ENCODE measurements at places on chromosomes 12 and 14.

DNA sequence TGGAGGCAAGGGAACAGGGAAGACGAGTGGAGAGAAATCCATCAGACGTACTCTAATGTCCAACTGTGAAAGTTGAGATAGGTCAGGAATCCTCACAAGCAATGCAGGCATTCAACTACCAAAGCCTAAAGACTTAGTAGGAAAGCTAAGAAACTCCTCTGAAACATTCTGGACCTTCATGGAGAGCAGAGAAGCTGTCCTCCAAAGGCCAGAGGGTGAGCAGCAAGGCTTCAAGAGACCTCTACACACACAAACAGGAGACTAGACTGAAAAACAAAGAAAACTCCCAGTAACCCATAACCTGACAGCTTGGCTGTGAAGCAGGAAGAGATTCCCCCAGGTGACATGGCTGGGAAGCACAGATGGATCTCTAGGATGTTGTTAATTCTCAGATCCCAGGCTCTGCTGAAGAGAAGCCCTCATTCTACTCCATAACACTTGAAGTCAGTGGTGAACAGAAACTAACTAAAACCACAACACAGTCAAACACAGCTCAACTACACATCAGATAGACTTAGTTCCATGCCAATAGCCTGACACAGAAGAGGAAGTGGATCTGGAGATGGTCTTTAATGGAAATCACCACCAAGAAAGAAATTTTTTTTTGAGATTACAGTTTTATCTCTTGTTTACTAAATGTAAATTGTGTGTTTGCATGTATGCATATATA lies 23.2 kb upstream of the LYZ start:
- DNase-seq: no peak

GRCh38 chr12:118748478-118749380 lies 232.6 kb upstream of the SRRM4 start:
- no peak for DNase-seq

DNA sequence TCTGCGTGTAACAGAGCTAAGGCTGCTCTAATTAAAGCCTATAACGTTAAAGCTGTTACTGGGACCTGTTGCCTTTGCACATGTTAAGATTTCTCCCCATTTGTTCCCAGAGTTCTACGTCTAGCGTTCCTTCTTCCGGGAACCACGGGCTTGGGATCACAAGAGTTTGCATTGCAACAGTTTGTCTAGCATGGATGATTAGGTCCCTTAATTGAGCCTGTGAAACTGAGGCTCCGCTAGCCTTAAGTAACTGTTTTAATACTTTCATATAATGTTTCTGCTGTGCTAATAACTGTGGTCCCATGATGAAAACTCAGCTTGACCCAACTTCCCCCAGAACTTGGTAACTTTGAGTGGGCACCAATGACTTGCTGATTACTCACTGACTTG lies 16.7 kb upstream of the LYZ start:
- no peak for DNase-seq

- DNase-seq: no peak
Observed at GRCh38 chr14:54309615-54310014, 87.2 kb upstream of the CDKN3 start.

DNA sequence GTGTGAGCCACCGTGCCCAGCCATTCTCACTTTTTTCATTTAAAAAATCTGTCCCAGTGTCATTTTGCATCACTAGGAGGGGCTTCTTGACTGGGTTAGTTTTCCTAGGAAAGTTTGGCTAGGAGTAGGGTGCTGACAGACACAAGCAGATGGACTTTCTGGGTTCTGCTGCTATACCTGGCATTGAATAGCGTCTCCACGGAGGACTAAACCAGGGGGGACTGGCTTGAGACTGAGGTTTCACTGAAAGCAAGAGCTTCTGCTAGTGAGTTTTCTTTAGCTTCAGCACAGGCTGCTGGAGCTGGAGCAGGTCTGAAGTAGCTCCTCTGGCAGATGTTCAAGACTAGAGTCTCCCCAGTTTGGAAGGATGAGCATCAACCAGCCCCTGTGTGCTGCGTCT lies 1.4 kb downstream of the SLC10A1 start:
- no peak for DNase-seq

DNA sequence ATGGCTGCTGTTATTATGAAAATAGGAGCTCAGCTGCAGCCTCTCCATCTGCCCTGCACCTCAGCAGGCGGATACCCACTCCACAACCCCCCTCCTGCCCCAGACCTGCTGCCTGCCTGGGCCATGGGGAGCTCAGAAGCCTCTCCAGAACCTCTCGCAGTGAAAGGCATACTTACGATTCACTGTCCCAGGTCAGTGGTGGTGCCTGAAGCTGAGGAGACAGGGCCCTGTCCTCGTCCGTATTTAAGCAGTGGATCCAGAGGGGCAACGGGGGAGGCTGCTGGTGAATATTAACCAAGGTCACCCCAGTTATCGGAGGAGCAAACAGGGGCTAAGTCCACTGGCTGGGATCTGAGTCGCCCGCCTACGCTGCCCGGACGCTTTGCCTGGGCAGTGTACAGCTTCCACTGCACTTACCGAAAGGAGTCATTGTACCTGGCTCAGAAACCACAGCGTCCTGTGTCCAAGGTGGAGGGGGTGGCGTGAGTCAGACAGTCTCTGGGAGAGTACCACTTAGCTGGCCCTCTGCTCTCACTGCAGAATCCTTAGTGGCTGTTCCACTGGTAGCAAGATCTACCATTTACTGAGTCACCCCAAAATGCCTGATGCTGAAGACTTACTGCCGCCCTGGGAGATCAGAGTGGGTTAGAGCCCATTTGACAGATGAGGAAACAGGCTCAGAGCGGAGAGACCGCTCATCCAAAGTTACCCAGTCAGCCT lies at the start of gene SERPINA1:
SERPINA1 (minus strand) TSS at position 219 of the 720 bp plus-strand sequence. CDS start 5,365 bp downstream, outside the sequence.
- no peak for DNase-seq

DNA sequence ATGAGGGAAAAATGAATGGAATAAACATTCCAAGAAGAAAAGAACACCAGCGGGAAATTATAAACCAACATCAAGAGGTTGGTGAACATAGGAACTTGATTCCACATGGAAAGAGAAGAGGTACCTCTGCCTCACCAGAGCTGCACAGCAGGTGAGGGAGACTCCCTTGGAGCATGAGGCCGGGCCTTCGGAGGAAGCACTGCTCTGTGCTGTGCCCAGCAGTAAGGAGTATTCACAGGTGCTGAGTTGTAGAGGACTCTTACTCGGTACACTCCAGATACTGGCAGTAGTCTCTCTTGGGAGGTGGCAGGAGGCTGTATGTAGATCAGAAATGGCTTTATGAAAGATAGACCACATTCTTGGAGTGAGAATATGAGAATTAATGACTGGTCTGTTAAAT lies 76.0 kb downstream of the NPAS3 start:
- no peak for DNase-seq

GRCh38 chr12:70553391-70553859 lies 83.8 kb downstream of the PTPRB start:
- DNase-seq: no peak

DNA sequence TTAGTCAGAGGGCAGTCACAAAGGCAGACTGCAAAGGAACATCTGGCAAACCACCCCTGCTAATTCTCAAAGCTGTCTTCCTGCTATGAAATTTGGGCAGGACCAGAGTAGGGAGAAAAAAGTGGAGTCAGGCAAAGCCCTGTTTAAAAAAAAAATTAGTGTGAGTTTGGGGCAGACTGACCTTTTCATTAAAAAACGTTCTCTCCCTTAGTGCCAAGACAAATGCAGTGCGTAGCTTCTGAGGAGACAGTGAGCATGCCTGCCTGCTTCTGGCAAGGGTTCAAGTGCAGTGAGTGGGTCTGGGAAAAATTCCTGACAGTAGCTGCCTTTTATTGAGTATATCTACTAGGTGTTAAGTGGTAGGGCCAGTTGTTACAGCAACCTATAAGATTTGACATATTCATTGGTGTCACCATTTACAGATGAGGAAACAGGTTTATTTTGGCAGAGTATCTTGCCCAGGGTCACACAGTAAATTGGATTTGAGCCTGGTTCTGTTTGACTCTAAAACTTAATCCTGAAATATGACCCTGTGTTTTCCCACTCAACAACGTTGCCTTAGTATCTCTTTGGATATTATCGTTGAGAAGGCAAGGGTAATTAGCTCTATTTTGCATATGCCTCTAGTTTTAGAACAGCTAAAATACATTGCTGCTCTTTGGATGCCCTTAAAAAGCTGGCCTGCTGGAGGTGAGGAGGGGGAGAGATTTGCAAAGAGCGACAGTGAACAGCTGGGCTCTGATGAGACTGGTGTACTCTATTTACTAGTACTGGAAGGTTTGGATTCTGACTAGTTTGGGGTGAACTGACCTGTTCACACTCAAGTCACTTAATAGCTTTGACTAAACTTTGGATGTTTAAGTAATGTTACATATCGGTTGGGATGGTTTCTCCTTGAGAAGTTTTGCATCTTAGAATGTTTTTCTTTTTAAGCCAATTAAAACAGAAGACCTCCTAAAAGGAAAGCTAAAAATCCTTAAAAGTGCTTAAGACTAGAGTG lies 72.8 kb downstream of the PAPOLA start:
- no peak for DNase-seq

GRCh38 chr12:77325511-77326236 lies 260.3 kb upstream of the E2F7 start:
- DNase-seq: peak; percentile 20

- no peak for DNase-seq
Observed at GRCh38 chr12:46553911-46554310, 181.3 kb upstream of the SLC38A2 start.

DNA sequence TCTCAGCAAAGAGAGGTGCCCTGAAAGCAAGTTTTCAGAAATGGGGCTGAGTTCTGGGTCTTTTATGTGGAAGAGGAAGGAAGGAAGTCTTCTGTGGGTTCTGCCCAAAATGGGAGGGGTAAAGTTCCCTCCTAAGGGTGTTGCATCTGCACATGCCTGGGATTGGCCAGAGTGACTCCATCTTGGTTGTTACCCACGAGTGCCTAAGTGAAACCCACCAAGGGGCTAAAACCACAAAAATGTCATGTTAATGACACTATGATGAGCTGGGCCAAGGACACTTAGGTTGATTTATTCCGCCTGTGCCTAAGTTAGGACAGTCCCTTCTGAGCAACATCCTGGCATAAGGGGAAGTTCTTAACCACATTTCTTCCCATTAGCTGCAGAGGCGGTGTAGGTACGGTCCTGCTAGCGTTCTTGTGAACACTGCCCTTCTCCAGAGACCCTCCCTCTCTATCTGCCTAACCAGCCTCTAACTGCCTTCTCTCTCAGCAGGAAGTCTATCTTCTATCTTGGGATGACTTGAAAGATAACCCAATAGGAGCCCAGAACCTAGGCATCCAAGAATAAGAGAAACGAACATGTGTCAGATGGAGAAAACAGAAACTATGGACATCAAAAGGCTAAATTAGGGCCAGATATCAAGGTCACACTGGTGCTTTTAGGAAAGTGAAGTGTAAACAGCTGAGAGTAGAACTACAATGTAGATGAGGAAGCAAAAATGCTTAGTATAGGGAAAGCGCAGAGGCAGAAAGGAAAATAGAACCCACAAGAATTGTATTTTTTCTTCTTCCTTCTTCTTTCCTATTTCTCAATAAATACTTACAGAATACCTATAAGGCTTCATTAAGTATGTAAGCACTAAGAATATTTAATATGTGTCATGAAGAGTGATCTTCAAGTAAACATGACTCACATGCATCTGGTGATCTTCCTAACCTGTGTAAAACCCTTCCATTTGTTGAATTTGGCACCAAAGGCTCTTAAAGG lies 104.2 kb upstream of the AMN1 start:
- no peak for DNase-seq

DNA sequence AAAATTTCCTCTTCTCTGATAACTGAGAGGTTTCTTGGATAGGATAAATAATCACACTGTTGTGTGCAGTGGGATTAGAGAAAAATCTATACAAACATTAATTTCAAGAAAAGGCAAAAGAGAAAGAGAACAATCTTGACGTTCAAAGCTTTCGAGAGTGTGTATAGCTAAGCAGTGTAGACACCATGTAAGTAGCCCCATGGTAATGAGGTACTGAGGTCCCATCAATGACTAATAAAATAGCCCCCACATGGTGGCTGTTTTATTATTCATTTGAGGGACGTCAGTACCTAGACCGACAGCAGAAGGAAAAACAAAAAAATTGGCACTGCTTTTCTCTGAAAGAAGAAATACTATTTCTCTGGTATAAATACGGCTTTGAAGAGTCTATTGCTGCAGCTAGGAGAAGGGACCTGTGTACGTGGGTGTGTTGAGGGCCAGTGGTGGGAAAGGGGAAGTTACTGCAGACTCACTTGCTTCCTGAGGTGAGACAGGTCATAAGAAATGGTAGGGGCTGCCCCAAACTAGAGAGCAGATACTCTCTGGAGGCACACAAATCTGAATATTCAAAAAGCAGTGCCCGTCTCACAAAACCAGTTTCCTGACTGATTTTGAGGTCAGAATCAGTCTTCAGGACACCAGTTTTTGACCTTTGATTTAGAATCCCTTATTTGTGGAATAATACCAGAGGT lies 339.8 kb downstream of the EMP1 start:
- DNase-seq: no peak

DNA sequence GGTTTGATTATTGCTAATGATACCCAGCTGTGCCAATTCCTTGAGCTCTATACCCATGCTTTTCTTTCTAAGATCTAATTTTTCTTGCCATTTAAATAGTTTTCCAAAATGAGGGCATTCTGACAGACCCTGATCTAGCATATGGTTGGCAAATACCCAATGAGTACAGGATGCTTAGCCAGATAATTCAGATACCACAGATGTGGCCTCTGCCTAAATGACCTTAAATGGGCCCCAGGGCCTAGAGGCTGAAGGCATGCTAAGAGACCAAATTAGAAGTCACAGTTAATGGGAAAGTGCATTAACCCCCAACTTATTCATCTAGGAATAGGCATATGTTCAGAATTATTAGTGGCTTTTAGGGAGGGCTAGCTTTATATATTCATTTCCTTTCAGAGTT lies 122.3 kb upstream of the CNOT2 start:
- no peak for DNase-seq

GRCh38 chr12:48030173-48030650 lies 25.9 kb upstream of the COL2A1 start:
- no peak for DNase-seq

DNA sequence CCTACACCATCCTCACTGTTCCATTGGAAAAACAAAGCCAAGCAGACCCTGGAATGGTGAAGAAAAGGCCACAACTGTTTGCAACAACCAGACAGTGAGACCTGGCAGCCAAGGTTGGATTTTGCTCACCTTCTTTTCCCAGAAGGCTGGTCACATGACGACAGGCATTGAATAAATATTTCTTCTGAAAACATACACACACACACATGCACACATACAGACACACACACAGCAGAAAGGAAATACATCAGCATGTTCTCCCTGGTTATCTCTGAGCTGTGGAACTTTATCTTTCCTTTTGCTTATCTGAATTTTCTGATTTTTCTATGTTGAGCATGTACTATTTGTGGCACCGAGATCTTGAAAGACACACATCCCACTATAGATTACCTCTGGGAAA lies 38.0 kb upstream of the CCDC60 start:
- no peak for DNase-seq
